Heart right ventricle (tissue), 16 donors: ENCODE measurements at places on chromosomes 4 and X.
A peak's percentile ranks its signal among the peaks of the same experiment; 100 is the strongest.

DNA sequence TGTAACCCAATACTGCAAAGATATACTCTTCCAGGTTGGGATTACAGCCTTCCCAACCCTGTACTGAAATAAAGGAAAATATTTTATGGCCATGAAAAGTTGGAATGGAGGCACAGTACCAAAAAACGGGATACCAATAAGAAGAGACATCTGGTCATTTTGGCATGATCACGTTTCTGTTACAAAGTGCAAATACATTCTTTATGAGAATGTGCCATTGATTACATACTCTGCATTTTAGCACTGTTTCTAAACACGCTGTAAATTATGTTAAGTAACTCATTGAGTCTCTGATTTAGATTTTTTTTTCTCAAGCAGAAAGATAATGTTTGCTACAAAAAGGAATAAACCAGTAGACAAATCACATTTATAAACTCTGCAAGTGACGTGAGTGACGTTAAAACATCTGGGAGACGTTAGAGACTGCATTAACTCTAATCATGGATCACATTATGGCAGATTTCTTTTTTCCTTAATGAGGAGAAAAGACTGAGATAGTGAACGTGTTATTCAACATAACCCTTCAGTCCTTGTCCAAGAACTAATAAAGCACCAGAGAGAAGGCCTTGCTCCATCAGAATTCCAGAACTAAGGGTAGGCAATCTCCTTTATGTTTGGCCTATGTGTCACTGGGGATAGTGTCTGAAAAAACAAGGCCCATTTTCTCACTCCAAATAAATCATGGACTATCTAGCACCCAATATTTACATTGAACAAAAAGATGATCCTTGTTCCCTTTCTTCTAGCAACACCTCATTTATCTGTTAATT, 31.0 kb downstream of the UNC5C start:
- H3K4me1 ChIP-seq, result no peaks in the 10 kb centered on the region
- no peak for DNase-seq
- H3K4me3 ChIP-seq, result no peak overlapping the region
- no peak overlapping the region for H3K27ac ChIP-seq
- no peaks in the 10 kb centered on the region for H3K27me3 ChIP-seq
- H3K36me3 ChIP-seq, result no peaks in the 10 kb centered on the region

- H3K36me3 ChIP-seq, result no peaks in the 10 kb centered on the region
- no peak for DNase-seq
- no peak overlapping the region for H3K4me3 ChIP-seq
- H3K27me3 ChIP-seq, result no peaks in the 10 kb centered on the region
- peaks cover 5% of the 10 kb centered on the region for H3K4me1 ChIP-seq
These were observed 110.1 kb upstream of the MED14 start for GRCh38 chrX:40845331-40845911.

GRCh38 chr4:7355795-7356194, 78.9 kb downstream of the PSAPL1 start:
- H3K27ac ChIP-seq, result no peak overlapping the region
- no peak for DNase-seq
- no peaks in the 10 kb centered on the region for H3K36me3 ChIP-seq
- H3K4me3 ChIP-seq, result no peak overlapping the region

DNA sequence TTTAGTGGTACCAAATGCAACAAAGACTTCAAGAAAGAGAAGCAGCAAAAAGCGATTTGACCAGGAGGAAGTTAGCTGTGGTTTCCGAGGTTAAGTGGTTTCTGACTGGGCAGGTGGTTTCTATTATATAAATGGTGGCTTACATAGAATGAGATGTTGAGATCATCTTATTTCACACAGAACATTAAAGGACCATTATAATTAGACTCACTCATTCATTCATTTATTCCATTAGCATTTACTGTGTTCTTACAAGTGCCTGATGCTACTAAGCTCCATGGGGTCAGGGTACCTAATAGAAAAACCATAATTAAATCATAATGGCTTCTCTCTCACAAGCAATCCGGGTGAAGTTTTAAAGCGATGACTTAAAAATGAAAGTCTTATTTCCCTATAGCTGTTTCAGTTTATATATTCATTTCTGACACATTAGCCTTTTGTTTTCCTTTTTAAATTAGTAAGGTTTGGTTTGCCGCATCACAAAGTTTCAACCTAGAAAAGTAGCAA, 10.6 kb downstream of the TSPAN6 start:
- H3K27ac ChIP-seq, result no peak overlapping the region
- no peaks in the 10 kb centered on the region for H3K36me3 ChIP-seq
- H3K4me3 ChIP-seq, result no peak overlapping the region
- no peaks in the 10 kb centered on the region for H3K4me1 ChIP-seq
- H3K27me3 ChIP-seq, result no peaks in the 10 kb centered on the region
- DNase-seq, result no peak

DNA sequence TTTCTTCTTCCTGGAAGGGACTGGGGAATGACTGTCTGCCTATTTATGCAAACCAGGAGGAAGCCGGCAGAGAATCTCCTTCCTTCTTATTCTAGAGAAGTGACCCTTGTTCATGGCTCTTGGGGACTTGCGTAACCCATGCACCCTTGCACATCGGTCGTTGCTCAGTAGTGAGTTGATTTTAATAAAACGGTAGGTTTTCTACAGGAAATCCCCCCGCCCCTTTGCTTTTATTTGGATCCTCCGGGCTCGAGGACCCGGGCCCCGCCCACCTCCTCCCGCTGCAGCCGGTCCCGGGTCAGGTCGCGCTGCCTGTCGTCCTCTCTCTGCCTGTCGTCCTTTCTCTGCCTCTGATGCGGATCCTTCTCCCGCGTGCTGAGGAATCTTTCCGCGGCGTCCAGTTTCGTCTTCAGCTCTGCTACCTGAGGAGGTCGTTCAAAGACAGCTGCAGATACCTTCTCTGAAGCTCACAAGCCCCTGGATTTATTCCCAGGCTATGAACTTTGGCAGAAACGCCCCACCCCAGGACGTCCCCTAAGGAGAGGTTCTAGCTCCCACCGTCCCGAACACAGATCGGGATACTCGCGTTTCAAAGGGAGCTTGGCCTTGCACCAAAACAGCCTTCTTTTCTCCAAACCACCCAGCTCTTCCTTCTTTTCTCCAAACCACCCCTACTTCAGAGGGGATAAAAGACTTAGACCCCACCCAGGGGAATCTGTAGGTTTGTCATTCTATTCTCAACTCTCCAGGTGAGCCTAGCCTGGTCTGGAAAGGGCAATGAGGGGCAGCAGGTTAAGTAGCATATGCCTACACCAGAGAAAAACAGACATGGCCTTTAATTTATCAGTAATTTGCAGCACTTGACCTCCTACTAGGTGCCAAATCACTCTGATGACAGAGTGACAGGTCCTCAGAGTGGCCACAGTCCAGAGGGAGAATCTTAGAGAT, 7.0 kb downstream of the TNIP3 start:
- H3K27ac ChIP-seq, result no peak overlapping the region
- H3K4me1 ChIP-seq, result peaks cover 5% of the 10 kb centered on the region
- no peaks in the 10 kb centered on the region for H3K27me3 ChIP-seq
- DNase-seq, result peak; percentile 7

GRCh38 chr4:170248029-170248428, 158.3 kb upstream of the AADAT start:
- no peak for DNase-seq
- H3K36me3 ChIP-seq, result no peaks in the 10 kb centered on the region

DNA sequence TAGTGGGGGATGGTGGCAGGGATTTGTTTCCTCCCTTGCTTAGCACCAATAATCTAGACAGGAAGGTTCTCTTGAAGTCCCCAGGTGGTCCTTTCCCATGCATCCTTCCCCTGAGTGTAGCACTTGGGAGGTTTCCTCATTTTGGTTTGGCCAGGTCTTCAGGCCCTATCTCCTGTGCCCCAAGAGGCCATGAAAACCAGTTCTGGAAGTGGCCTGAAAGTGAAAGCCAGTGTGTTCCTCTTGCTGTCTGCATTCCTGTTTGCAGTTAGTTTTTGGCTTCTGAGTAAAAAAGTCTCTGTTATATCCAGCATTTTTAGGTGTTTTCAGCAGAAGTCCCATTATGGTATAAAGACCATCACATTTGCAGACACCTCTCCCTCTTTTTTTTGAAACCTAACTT, 59.5 kb downstream of the MTM1 start:
- H3K36me3 ChIP-seq, result no peaks in the 10 kb centered on the region
- DNase-seq, result no peak
- H3K27me3 ChIP-seq, result no peaks in the 10 kb centered on the region
- no peak overlapping the region for H3K4me3 ChIP-seq
- no peaks in the 10 kb centered on the region for H3K4me1 ChIP-seq

- peaks cover 7% of the 10 kb centered on the region for H3K4me1 ChIP-seq
- H3K4me3 ChIP-seq, result no peak overlapping the region
- DNase-seq, result no peak
- H3K27ac ChIP-seq, result no peak overlapping the region
These were observed 87.2 kb downstream of the AREG start for GRCh38 chr4:74531963-74532794.

DNA sequence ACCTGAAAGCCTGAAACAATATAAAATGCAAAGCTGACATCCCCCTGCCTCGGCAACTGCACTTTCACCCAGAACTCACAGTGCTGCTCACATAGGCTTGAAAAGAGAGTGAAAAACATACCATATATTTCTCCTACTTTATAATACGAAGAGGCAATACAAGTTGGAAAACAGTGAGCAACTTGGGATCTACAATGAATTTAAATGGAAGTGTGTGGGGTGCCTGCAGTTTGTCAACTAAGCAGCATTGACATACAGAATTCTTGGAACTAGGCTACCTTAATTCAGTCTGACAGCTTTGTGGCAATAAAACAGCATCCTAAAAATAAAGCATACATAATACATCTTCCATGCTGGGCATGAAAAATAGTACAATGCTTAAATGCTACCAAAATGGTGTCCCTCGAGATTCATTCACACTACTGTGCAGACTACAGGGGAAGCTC, 8.0 kb downstream of the GASK1B start:
- peak overlapping the region; percentile 93 for H3K27ac ChIP-seq
- H3K27me3 ChIP-seq, result no peaks in the 10 kb centered on the region
- DNase-seq, result no peak
- peaks cover 65% of the 10 kb centered on the region for H3K4me1 ChIP-seq
- no peaks in the 10 kb centered on the region for H3K36me3 ChIP-seq

DNA sequence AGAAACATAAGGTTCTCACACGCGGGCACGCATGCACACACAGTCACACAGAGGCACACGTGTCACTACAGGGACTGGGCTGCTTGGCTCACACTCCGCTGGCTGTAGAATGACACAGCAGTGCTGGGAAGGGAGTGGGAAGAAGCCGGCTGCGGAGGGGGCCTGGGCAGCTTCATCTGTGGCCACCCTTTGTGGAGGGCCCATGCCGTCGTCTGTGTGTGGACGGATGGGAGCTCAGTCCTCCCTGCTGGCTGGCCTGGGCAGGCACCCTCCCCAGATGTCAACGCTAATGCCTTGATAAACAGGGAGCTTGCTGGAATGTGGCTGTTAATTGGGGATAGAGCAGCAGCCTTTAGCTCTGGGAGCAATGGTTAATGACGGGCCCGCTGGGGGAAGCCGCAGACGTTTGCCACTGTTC, 621.1 kb downstream of the BCOR start:
- H3K27me3 ChIP-seq, result no peaks in the 10 kb centered on the region
- peak overlapping the region; percentile 67 for H3K27ac ChIP-seq

DNA sequence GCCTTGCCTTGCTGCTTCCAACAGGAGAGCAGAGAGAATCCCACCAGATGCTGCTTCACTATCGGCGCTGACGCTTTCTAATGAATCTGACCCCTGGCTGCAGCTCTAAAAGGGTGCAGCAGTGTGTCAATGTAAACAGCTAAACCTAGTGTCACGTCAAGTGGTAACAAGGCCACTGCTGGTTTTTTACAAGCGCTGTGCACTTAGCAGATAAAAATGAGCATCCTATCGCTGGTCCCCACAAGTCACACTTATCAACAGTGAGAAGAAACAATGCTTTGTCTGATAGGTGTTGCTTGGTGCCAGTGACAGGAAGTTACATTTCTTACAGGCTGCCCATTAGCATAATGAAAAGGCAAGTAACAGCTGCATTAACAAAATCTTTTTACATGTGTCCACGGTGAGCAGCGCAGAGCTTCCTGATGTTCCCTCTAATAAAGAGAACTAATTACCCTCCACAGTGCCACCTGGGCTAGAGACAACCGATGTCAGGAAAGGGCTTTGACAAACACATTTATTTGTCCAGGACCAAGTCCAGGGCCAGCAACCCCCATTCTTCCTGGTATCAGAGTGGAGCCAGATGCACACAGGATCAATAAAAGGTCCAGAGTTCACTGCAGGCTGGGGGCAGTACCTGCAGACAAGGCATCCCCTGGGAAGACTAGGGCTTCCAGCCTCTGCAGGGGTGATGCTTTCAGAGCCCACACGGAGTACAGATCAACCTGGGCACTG, 176.0 kb downstream of the MGST2 start:
- H3K27ac ChIP-seq, result no peak overlapping the region
- peaks cover 33% of the 10 kb centered on the region for H3K4me1 ChIP-seq
- no peaks in the 10 kb centered on the region for H3K27me3 ChIP-seq
- no peak for DNase-seq
